ENCODE measurements at places on chromosomes 6 and 20. TPM values are rescaled to one million over a fixed set of nuclear protein-coding genes. Genes with fewer than 3 reads are reported as not detected.

GNRH2 gene
- total RNA-seq = 0.32 TPM

MRAP2 gene
- 1.4 TPM for total RNA-seq

GSTA3 gene
- total RNA-seq = not detected

SPTLC3 gene
- total RNA-seq = not detected

ULBP3 gene
- 18.4 TPM for total RNA-seq

GRCh38 chr20:60224914-60225313, 266.7 kb downstream of the CDH26 start:
- no peaks in the 10 kb centered on the region for H3K36me3 ChIP-seq
- no peak overlapping the region for H3K4me3 ChIP-seq
- H3K27me3 ChIP-seq = no peaks in the 10 kb centered on the region
- DNase-seq = no peak

- no peak overlapping the region for H3K27ac ChIP-seq
- H3K4me3 ChIP-seq = no peak overlapping the region
- H3K4me1 ChIP-seq = no peaks in the 10 kb centered on the region
- H3K27me3 ChIP-seq = no peaks in the 10 kb centered on the region
These were observed 52.1 kb upstream of the VSTM2L start for GRCh38 chr20:37850724-37851355.

All from HCT116 (cell line).